Left lung (tissue), 14 donors: ENCODE measurements at places on chromosomes 4 and X.

GRCh38 chr4:145048817-145049216 is 49.2 kb downstream of the ANAPC10 start:
- DNase-seq: no peak

GRCh38 chr4:102388611-102389010 is 43.3 kb upstream of the SLC39A8 start:
- no peak for DNase-seq

DNA sequence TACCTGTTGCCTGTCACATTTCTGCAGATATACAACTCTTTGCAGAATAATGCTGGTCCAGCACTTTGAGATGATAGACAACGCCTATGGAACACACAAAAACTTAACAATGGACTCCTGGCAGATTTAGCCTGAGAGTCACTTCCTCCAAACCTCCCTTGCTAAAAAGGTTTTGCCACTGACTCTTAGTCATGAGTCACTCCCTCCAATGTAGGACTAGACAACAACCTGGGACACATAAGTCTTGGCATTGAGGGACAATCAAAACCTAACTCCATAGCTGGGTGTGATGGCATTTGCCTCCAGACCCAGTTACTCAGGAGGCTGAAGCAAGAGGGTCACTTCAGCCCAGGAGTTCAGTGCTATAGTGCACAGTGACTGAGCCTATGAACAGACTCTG is 22.0 kb upstream of the EIF4E start:
- no peak for DNase-seq

DNA sequence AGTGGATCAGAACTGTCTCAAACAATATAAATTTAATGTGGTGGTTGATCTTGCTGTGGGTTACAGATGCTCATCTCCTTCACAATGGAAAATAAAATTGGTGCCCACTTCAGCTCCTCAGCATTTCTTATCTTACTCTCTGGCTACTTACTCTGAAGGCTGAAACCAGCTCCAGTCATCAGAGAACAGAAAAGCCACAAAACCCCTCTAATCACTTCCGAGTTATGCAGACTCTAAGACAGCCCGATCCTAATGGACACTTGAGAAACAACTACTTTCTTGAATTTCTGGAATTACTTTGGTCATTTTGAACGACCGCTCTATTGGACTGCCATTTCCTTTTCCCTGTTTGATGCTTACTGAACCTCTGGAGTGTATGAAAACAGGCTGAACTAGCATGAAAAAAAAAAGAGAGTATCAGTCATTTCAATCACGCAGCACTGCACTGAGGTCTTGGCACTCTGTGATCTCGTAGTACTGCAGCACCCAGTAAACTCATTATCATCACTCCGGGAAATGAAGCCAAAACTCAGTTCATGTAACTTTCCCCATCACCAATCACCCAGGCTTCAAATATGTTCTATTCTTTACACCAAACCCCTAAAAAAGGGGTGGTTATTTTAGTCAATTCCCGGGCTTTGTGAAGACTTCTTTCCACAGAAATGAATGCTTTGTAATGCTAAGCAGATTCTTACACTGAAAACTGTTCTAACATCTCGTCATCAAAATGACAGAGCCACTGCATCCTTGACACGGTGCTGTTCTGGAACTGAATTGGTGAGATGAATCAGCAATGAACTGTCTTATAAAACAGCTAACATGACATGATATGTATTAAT is 54.5 kb downstream of the TSPAN5 start:
- no peak for DNase-seq

DNA sequence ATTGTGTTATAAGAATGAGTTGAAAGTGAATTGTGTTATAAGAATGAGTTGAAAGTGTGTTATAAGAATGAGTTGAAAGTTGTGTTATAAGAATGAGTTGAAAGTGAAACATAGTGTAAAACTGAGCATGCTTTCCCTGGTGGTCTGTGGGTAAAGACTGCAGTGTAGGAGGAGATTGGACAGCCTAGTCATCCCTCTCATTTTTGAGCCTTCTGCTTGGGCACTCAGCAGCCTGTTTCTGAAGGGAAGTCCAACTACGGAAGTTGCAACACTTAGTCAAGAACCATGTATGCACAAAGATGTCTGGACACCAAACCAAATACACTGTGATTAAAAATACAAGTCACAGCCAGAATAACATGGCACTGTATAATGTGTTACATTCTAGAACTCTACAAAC is 72.6 kb downstream of the ANK2 start:
- no peak for DNase-seq

DNA sequence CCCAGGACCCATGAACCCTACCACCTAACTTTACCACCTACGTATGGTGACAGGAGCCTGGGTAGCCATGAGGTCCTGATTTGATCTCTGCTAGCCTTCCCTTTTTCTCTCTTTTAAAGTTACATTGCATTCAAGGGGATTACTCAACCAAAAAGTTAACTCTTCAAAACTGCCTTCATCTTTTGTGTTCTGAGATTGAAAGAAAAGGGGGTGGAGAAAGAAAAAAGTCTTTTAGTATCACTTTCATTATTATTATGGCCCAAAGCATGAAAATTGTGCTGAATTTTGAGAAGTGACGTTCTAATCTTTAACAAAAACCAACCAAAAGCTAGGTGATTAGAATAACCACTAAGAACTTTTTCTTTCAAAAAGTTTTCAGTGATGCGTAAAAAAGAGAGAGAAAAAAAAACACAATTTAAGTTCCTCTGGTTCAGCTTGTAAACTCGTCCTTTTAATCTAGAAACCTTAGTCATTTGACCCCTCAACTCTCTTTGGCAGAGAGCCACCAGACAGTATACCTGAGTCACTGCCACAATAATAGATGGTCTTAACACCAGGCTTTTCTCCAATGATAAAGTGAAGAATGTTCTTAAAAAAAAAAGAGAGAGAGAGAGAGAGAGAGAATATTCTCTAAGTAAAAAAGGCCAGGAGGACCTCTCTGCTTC is 347.4 kb upstream of the FGF13 start:
- no peak for DNase-seq

GRCh38 chr4:30718021-30718542 is 2.1 kb upstream of the PCDH7 start:
- peak; percentile 48 for DNase-seq

GRCh38 chrX:70168238-70169188 is 8.8 kb upstream of the DGAT2L6 start:
- peak; percentile 17 for DNase-seq

DNA sequence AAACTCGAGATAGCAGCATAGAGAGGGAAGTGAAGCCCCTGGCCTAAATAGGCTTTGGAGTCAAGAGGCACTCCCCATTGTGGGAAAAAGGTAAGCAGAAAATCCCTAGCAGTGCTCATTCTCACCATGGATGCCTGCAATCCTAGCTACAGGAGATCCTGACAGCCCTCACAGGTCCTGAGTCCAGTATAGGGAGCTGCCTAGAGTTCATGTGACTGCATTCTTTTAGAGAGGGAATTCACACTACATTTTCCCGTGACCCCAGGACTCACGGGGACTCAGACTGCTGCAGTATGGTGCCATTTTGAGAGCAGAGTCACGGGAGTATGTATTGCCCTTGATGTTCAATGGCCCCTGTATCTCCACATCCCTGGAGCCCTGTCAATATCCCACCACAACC is 82.4 kb downstream of the MAGED1 start:
- DNase-seq: no peak

DNA sequence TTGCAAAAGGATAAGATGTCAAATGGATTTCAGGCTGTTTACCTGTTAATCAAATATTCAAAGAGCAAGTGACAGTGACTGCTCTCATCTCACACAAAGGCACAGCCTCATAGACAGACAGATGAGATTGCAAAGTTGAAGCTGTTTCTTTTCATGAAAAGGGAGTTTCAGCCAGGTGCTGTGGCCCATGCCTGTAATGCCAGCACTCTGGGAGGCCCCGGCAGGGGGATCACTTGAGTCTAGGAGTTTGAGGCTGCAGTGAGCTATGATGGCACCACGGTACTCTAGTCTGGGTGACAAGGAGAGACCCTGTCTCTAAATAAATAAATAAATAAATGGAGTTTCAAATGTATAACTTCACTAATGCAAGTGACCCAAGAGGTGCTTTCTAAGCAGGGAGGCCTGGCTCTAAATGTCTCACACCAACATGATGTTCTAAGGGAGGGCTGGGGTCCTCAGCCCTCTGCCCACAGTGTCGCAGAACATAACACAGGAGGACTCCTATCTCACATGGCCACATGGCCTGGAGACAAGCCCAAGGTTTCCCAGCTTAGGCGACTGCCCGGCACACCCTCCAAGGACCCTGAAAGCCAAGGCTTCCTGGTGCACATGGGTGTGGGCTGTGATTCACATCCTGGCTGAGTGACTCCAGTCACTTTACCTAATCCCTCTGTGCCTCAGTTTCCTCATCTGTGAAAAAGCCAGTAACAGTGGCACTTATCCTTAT is 26.8 kb downstream of the PPP2R2C start:
- DNase-seq: no peak

DNA sequence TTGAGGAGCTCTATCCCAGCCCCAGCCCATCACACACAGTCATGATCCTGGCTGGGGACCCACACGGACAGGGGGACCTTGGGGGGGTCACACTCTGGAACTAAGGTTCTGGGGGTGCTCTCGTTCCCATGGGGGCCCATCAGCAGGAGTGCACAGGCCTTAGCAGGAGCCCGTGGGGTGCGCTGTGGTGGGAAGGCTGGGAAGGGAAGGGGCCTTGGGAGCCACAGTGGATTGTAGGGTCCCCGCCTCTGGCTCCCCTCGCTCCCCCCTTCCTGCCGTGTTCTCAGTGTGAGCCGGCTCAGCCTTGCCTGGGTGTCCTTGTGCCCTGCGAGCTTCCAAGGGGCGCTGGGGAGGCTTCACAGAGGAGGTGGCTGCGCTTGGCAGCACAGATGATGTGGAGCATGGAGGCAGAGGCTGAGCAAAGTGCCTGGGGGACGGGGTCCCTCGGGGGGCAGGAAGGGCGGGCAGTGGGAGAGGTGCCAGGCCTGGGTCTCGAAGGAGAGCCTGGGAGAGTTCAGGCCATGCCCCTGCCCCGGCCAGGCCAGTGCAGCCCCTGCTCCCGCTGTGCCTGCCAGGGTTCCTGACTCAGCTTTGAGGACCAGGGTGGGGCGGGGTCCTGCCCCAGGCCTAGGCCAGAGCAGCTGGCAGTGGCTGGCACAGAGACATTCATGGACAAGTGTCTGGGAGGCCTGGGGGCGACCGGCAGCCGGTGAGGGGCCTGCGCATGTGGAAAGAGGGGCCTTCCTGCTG is 5.5 kb upstream of the HGFAC start:
- DNase-seq: no peak

DNA sequence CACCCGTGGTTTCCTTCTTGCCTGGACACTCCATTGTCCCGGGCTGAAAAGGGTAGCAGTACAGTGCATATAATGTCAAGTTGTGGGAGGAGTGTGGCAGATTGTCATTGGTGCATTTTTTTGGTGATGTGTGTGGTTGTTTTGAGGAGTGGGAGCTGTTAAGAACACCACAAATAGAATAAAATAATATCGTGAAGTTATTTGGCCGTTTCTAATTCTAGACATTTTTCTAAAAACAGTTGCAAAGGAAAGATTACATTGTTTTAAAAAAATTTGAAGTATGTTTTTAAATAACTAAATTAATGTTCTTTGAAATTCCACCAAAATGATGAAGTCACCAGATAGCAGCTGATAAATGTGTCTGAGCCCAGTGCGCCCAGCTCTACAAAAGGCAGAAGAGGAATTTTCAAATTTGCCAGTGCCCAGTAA is 1.3 kb downstream of the PKD2 start:
- no peak for DNase-seq

DNA sequence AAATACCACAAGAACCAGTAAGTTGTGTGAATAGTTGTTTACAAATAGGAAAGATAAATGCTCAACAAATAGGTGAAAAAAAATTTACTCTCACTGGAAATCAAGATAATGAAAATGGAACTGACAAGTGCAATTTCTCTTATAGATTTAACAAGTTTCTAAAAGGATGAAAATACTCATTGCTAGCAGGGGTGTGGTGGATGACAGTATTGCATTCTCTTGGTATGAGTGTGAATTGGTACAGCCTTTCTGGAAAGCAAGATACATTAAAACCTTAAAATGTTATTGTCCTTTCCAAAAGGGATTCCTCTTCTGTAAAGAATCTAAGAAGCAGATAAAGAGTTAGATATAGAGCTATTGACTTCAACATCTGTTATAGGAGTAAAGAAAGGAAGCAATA is 240.0 kb upstream of the RPS6KA3 start:
- DNase-seq: no peak

DNA sequence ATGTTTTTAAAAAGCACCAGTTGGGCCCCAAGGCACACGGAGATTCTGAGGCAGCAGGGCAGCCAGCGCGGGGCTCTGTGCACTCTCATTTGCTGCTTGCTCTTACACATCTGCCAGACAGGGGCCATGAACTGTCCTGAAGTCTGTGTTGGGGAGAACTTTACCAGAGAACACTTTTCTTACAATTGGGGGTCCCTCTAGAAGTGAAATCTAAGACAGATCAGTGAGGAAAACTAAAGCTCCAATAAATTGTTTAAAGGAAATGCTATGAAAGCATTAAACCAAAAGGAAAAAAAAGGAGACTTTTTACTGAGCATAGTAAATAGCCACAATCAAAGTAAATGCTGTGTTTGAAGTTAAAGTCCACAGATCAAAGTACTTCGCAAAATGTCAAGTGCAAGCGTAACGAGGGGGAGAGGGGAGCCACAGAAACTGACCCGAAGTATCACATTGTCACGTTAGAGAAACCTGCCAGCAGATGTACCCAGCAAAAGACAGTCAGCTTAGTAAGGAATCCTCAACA is 37.8 kb downstream of the SORBS2 start:
- no peak for DNase-seq

GRCh38 chr4:165288639-165289422 is 38.6 kb upstream of the MSMO1 start:
- DNase-seq: no peak

GRCh38 chr4:10006231-10006600 is 15.1 kb downstream of the SLC2A9 start:
- DNase-seq: peak; percentile 57

GRCh38 chr4:3196670-3197359 is 52.1 kb upstream of the MSANTD1 start:
- no peak for DNase-seq

DNA sequence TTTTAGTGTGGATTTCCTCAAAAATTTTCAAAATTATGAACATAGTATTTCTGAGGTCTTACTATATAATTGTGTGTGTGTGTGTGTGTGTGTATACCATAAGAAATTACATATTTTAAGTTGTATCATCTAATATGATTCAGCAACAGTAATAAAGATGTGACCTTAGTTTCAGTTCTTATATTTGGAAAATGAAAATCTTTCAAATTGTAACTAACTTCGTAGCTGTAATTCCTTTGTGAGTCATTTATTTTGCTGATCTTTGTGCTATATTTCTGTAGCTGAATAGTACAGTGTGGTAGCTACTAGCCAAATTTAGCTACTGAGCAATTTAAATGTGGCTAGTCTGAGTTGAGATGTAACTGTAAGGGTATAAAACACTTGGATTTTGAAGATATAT is 116.4 kb downstream of the RAP1GDS1 start:
- no peak for DNase-seq

- DNase-seq: no peak
Observed at GRCh38 chr4:74097116-74097515, 1.9 kb downstream of the CXCL2 start.

- no peak for DNase-seq
Observed at GRCh38 chr4:164617426-164617825, 136.5 kb upstream of the SMIM31 start.

- DNase-seq: peak; percentile 61
Observed at GRCh38 chr4:1792832-1793495, at the start of gene FGFR3. Gene FGFR3, plus strand, starts transcription at chr4:1793293. Its CDS starts 642 bp downstream, at chr4:1793935.
